ENCODE measurements at places on chromosomes 7 and 10.

- no peak for DNase-seq
Observed at GRCh38 chr10:1048349-1048731, 579 bp downstream of the IDI1 start.

GRCh38 chr10:91123261-91123660 lies 97.2 kb upstream of the PCGF5 start:
- no peak for DNase-seq

GRCh38 chr7:7772397-7772821 lies 54.0 kb upstream of the RPA3 start:
- DNase-seq: no peak

GRCh38 chr7:129228633-129229032 lies 3.8 kb downstream of the AHCYL2 start:
- no peak for DNase-seq

GRCh38 chr7:49513911-49514310 lies 259.5 kb upstream of the VWC2 start:
- no peak for DNase-seq

DNA sequence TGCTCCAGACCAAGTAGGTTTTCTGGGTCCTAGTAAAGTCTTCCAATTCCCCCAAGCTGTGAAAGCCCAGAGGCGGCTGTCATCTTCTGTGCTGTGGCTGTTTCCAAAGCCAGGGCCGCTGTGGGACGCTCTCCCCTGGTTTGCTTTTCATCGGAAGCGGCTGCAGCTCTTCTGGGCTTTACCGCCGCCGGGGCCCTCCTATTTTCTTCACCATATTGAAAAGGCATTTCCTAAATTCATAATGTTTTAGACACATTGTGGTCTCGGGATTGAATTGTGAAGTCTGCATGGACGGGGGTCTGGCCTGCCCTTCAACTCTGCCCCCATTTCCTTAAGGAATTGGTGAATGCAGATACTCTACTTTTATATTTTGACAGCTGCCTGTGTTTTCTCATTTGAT lies 551.4 kb upstream of the MGMT start:
- DNase-seq: no peak

GRCh38 chr10:5356302-5356763 lies 8.4 kb upstream of the UCN3 start:
- DNase-seq: no peak

DNA sequence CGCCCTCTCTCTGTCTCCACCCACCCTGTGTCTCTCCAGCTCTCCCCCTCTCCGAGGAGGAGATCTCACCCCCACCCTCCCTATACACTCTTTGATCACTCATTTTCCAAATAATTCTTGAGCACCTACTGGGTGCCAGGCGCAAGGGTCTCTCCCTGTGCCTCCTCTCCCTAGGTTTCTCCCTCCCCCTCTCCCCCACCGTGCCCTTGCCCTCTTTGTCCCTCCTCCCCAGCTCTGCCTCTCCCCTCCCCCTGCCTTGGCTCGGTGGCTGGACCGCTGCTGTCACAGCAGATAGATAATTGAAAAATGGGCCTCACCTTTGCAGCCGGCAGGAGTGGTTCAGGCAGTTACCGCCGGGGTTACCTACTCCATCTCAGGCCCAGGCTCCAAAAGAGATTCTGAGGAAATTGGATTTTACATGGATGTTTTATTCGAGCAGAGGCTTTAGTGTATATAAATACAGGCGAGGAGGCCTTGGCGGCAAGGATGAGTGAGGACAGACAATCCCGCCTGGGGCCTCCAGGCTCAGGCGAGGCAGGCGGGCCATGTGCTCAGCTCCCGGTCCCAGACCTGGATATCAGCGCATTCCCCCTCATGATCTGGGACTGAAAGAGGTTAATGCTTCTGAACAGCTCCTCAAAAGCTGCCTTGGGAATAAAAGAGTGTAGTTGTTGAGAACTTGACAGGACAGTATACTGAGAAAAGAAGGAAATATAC lies 60.8 kb upstream of the BTRC start:
- DNase-seq: no peak

DNA sequence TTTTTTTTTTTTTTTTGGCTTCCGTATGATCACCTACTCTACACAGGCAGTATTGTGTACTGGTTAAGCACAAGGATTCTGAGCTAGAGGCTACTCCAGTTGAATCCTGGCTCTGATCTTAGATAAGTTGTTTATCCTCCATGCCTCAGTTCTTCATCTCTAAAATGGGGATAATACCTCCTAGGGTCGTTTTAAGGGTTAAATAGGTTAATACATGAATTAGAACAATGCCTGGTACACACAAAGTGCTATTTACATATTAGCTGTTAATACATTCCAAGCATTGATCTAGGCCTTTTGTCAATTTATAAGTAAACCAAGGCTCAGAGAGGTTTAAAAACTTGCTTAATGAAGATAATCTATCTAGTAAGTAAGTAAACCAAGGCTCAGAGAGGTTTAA lies 59.0 kb downstream of the ST7 start:
- DNase-seq: no peak

DNA sequence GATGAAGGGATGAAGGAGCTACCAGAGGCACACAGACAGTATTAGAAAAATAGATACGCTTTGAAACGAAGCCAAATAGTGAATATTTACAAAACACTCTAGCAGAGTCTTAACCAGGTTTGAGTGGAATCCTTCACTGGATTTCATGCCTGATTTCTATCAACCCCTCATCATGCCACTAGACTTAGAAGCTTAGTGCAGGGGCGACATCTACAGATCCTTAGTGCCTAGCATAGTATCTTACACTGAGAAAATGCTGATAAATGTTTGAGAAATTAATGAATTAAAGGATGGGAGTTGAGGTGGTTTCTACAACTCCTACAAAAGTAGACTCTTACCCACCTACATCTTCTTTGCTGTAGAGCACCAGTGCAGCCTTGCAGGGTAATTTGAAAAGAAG lies 54.7 kb upstream of the CCNJ start:
- DNase-seq: no peak

DNA sequence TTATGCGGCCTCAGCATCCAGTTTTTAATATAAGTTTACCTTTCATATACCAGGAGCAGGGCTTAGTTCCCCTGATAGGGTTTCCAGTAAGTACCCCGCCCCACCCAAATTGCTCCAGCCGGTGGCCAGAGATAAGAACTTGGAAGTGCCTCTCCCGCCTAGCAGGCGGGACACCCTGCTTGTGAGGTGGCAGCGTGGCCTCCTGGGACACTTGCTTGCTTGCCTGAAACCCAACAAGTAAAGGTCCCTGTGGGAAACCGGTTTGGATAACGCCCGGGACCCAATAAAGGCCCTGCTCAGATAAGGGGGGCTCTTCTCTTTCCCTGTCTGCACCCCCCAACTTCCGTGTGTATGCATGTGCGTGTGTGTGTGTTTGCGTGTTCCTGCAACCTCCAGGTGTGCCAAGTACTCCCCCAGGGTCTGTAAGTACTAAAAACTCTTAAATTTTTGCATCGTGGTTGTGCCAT lies 154.3 kb downstream of the ARHGAP21 start:
- no peak for DNase-seq

GRCh38 chr10:96133135-96133534 lies 3.0 kb downstream of the ZNF518A start:
- DNase-seq: no peak

DNA sequence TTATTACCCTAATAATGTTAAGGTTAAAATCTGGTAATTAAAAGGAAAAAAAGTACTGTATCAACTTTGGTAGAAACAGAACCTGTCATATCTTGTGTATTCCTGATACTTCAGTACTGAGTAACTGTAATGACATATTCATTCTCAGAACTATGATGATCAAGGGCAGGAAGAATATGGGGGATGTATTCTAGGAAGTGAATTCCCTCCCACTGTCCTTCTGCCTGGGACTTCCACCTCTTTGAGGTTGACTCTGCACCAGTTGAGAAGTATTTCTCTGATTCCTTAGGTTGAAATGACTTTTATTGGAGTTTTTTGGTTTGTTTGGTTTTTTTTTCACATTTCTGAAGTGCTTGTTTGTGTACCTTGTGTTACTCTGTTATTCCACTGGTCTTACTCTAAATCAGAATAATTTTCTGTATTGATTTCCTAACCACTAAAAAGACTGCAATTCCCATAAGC lies 36.9 kb downstream of the WASL start:
- DNase-seq: no peak

DNA sequence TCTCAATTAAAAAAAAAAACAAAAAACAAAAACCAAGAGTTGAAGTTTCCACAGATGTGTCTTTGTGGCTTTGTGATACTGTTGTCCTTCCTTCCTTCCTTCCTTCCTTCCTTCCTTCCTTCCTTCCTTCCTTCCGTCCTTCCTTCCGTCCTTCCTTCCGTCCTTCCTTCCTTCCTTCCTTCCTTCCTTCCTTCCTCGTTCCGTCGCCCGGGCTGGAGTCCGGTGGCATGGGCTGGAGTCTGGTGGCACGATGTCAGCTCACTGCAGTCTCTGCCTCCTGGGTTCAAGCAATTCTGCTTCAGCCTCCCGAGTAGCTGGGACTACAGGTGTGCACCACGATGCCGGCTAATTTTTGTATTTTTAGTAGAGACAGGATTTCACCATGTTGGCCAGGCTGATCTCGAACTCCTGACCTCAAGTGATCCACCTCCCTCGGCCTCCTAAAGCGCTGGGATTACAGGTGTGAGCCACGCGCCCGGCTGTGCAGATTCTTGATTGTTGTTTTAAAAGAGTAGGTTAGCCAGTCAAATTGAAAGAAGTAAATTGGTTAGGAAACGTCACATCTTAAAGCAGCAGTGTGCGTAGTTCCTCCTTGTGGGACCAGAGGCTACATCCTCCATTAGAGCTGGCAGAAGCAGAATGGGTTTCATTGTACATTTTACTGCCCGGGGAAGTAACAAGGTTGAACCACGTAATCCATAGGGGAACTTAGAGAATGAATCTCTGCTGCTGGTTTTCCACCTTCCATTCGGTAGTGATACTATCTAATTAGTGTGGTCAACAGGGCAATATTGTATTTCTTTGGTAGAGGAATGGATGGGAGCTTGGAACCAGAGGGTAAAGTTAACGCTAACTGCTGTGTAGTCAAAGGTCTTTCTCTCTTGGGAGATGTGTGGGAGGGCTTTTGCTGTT lies 20.6 kb downstream of the DNAJB6 start:
- DNase-seq: no peak

DNA sequence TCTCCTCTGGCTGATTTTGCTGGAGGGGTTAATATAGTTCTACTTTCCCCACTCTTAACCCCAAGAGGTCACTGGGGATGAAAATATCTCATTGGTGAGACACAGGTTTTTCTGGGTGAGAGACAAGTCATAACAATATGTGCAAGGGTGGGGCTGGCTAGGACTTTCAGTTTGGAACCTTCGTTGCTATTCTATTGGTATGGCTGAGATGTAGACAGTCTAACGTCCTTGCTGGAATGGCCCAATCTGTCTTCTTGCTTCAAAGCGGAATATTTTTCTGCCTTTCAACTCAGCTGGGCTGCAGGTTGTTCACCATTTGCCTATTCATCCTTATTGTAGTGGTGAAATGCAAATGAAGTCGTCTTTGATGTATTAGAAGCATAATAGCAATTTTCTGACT lies 267.3 kb upstream of the MKI67 start:
- DNase-seq: no peak

DNA sequence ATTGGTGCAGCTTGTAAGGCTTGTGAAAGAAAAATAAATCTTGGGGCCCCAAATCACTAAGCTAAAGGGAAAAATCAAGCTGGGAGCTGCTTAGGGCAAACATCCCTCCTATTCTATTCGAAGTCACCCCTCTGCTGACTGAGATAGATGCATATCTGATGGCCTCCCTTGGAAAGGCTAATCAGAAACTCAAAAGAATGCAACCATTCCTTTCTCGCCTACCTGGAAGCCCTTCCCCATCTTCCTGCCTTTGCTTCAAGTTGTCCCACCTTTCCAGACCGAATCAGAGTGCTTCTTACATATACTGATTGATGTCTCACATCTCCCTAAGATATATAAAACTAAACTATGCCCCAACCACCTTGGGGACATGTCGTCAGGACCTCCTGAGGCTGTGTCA lies 240.3 kb downstream of the SKIDA1 start:
- no peak for DNase-seq

DNA sequence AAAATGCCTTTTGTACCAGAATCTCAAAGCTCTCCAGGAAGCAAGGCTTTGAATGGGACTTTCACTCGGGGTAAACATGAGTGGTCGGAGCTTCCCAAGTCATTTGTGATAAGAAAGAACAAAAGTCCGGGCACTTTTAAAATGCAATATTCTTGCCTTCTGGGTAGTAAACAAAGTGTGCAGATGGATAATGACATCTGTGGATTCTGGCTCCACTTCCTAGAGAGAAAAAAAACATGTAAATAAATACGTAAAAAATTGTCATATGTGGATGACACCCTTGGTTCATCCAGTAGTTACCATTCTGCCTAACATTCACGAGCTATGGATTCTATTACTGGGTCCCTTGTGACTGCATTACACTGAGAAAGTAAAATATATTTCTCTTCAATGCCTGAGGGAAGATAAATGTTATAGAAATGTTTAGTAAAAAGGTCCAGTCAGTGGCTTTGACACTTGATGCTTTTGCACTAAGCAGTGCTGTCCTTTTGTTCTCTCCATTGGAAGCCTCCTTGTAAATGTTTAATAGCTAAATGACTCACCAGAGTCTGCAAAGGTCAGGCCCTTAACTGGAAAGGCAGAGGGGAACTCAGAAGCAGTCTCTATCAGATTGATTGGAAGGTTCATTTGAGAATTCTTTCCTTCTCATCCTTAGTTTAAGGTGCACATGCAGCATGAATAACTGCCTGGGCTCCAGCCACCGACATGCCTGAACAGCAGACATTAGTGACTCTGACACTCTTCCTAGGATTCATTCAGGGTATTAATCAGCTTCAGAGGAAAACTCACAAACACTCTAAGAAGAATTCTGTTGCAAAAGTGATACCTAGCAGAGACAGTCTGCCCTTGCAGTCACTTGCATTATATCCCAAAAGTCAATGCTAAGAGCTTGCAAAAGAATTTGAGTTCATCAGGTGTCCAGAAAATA lies 11.7 kb upstream of the EDRF1 start:
- DNase-seq: no peak

- no peak for DNase-seq
Observed at GRCh38 chr10:80760914-80761371, 223.2 kb downstream of the SH2D4B start.

- DNase-seq: no peak
Observed at GRCh38 chr7:44099669-44100068, 4.5 kb upstream of the AEBP1 start.

GRCh38 chr10:97226398-97226797 lies 40.6 kb upstream of the SLIT1 start:
- no peak for DNase-seq

GRCh38 chr7:136637813-136638212 lies 230.6 kb upstream of the CHRM2 start:
- no peak for DNase-seq

DNA sequence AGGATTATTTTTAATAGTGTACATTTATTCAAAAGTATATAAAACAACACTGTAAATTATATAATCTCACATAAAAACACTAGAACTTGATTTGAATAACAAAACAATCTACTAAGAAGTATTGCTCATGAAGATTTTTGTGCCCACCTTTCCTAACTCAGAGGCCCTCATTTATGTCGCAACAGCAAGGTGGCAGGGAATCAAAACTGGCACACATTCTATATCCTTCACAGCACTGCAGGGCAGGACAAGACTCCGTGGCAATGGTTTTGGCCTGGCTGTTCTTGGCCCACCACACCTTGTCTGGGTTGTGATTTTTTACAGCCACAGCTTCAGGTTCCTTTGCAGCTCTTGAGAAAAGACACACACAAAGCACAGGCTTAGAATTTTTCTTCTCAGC lies 3.4 kb upstream of the CUZD1 start:
- DNase-seq: no peak

All from stimulated activated CD4-positive, alpha-beta T cell treated with anti-CD3 and anti-CD28 coated beads, Interleukin-2, amount 100 ng/mL, for 48 hours (primary cell).